HCT116 (cell line): ENCODE measurements at places on chromosomes 3 and 15.

GRCh38 chr15:25054329-25054728 is 99.5 kb downstream of the SNRPN start:
- no peak for DNase-seq

GRCh38 chr3:852033-852432 is 240.8 kb upstream of the CNTN6 start:
- DNase-seq: no peak

- DNase-seq: no peak
These were observed 124.0 kb downstream of the ADAMTS9 start for GRCh38 chr3:64563751-64564150.

DNA sequence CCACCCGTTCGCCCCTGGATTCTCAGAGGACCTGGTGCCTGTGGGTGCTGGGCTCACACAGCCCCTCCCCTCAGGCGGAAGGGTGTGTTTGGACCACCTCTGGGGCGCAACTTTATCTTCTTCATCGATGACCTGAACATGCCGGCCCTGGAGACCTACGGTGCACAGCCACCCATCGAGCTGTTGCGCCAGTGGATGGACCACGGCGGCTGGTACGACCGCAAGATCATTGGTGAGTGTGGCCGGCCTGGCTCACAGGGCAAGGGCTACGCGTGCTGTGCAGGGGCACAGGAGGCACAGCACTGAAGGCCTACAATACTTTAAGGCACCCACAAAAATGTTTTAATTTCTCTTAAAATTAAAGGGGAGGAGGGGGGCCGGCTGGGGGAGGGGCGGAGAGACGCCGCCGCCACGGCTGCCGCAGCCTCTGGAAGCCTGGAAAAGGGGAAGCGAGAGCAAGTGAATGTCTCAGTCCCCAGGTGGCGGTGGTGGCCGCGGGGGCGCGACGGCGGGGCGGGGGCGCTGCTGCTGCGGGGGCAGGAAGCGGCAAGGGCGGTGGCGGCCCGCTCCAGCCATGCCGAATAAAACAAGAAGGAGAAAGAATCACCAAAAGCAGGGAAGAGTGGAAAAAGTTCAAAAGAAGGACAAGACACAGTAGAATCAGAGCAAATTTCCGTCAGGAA is 56.8 kb downstream of the DNAH1 start:
- no peak for DNase-seq

DNA sequence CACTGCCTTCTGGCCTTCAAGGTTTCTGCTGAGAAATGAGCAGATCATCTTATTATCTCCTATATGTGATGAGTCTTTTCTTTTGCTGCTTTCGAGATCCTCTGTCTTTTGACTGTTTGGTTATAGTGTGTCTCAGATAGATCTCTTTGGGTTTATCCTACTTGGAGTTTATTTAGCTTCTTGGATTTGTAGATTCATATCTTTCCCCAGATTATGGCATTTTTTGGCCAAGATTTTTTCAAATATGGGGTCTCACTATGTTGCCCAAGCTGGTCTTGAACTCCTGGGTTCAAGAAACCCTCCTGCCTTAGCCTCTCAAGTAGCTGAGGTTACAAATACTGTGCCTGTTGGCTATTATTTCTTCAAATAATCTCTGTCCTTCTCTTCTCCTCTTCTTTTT is 150.3 kb downstream of the PDE8A start:
- DNase-seq: no peak

GRCh38 chr15:74857082-74857655 is 14.2 kb upstream of the ULK3 start:
- no peak for DNase-seq

GRCh38 chr15:90914305-90915080 is 11.4 kb downstream of the MAN2A2 start:
- no peak for DNase-seq

GRCh38 chr3:185362850-185363661 is at the start of gene MAP3K13:
Gene MAP3K13, plus strand, starts transcription at chr3:185363136. Its CDS starts 65,446 bp downstream, at chr3:185428582.
- DNase-seq: peak; percentile 84

GRCh38 chr3:104878395-104878794 is 488.3 kb upstream of the ALCAM start:
- no peak for DNase-seq

DNA sequence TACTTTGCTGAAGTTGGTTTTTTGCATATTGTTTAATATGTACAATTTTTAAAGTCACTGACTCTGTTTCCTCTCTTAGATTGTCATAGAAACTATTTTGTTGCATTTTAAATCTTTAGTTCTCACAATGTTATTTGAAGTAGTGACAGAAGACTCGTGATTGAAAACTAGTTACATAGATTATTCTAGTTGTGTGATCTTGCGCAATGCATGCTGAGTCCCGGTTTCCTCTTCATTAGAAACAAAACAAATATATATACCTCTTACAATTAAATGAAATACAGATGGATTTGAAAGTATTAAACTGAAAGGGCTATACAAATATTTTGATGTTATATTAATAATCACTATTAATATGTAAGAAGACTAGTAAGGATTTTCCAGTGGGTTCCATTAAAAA is 333.0 kb downstream of the LPP start:
- no peak for DNase-seq

GRCh38 chr3:192482809-192483208 is 244.5 kb downstream of the FGF12 start:
- no peak for DNase-seq

DNA sequence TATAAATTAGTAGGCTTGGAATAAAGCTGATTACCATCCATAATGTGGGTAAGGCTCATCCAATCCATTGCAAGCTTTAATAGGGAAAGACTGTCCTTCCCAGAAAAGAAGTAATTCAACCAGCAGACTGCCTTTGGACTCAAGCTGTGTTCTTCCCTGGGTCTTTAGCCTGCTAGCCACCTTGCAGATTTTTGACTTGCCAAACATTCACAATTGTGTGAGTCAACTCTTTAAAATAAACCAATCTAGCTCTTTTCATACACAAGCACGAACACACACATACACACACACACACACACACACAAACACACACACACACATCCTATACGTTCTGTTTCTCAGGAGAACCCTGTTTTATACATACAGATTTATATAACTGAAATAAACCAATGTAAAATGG is 248.1 kb downstream of the NAALADL2 start:
- no peak for DNase-seq

DNA sequence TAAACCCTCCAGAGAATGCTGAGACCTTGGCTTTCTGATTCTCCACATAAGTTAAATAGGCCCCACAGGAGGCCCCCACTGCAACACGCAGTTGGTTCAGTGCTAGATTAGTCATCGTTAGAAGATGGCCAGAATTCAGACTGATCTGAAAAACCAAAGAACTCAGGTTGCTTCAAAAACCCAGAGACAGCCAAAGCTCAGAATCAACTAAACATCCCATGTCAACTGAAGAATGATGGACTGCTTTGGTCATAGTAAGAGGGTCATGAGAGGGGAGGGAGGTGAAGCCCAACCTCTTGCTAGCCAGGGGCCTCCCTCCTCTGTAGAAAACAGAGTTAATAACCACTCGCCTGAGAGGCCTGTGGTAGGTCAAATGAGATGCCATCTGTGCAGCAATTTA is 93.1 kb downstream of the AKAP13 start:
- no peak for DNase-seq

DNA sequence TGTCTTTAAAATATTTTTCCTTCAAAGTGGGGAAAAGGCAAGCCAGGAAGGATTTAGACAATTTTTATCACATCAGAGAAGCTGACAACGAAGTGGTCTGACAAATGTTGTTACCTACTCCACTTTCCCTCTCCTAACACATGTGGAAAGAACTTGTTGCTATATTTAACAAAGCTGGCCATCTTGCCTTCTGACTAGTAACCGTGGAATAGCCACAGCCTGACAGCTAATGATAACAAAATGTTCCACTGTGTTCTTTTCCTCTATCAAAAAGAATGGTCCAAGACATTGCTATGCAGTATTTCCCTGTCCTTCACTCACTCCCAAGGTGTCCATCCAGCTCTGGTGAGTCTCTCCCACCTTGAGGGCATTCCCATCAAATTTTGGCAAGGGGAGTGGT is 481.4 kb upstream of the THBS1 start:
- no peak for DNase-seq

GRCh38 chr3:63364910-63365309 is 86.8 kb downstream of the SYNPR start:
- DNase-seq: no peak

DNA sequence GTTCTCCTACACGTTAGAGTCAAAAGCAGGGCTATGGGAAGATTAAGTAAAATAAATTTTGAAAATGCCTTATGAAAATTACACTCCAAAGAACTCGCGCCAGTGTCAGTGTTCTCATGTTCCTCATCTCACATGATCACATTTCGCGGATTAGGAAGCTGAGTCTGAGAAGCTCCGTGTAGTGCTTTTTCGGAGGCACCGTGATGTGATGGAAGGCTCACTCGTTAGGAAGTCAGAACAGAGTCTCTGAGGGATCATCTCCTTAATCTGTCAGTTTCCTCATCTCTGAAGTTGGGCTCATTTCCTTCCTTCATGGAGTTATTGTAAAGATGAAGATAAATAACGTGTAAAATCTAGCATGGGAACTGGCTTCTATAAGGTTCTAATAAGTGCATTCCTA is 3.2 kb downstream of the ADIPOQ start:
- no peak for DNase-seq

DNA sequence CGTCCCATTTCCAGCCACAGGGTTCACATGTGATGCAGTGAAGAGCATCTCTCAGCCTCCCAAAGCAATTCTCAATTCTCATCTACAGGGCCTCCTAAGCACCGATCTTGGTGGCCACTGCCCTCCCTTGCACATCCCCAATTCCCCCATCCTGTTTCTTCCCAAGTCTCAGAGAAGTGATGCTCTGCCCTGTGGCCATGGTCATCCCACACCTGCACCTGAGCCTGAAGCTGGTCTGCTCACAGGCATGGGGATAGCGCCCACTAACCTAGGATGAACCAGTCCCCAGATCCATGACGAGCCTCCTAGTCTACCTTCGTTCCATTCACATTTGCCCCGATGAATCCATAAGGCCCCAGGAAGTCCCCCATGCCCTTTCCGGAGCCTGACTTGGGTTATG is 201.5 kb downstream of the UACA start:
- DNase-seq: no peak

- DNase-seq: no peak
These were observed 1.7 kb downstream of the SEMA3G start for GRCh38 chr3:52443268-52443610.

DNA sequence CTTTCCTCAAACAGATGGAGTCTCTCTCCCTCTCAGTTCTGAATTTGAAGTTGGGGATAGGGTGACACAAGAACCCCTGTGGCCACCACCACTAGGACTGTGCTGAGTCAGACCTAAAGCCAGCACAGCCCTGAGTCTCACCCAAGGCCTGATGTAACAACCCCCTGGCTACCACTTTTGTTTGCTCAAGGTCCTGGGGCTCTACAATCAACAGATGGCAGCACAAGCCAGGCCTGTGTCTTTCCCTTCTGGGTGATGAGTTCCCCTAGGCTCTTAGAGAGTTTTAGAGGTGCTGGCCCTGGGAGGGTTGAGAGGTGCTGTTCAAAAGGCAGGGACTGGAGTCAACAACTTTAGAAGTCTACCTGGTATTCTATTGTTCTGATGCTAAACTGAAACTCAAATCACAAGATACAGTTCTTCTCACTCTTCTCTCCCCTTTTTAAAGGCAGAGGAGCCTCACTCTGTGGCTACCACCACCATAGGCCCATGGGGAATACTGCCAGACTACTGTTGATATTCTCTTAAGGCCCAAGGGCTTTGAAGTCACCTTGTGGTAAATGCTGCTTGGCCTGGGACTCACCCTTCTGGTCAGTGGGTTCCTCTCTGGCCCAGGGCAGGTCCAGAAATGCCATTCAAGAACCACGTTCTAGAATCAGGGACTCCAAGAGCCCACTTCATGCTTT is 6.5 kb downstream of the OR5K4 start:
- peak; percentile 21 for DNase-seq

- DNase-seq: no peak
These were observed 56.8 kb upstream of the KCNMB2 start for GRCh38 chr3:178479446-178479845.

DNA sequence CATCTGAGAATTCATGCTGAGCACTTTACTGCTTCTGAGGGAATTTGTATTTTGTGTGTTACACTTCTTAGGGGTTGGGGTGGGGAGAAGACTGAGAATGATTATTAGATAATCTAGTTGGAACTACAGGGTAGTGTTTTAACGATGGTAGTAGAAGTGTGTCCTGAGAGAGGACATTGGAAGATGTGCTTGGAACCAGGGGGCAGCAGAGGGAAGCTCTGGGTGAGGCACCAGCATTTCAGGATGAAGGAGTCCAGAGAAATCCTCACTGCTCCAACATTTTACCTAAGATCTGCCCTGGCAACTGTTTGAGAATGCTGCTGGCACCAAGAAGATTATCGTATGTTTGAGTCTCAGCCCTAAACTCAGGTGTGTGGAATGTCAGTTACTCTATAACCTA is 145.5 kb downstream of the SQOR start:
- DNase-seq: no peak

- DNase-seq: no peak
These were observed 184.6 kb upstream of the GPR149 start for GRCh38 chr3:154614601-154615000.
